ENCODE measurements at places on chromosomes 3 and 15. TPM values are rescaled to one million over a fixed set of nuclear protein-coding genes. Genes with fewer than 3 reads are reported as not detected.
A peak's percentile ranks its signal among the peaks of the same experiment; 100 is the strongest.

DNA sequence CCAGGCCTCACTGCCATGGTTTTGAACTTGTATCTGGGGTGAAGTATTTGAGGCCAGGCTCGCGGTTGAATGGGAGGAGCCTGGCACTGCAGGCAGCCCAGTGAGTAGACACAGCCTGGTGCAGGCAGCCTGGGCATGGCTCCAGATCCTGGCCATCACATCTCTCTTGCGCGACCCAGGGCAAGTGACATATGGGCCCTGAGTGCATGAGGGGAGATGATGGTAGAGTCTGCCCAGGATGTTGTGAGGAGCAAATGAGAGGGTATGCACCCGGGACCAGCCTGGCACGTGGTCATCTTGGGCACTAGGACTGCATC, 103.5 kb downstream of the TBC1D2B start:
- peak; percentile 69 for DNase-seq
- no peak overlapping the region for H3K27ac ChIP-seq
- peaks cover 6% of the 10 kb centered on the region for H3K4me1 ChIP-seq
- no peak overlapping the region for H3K4me3 ChIP-seq
- no peaks in the 10 kb centered on the region for H3K27me3 ChIP-seq

DNA sequence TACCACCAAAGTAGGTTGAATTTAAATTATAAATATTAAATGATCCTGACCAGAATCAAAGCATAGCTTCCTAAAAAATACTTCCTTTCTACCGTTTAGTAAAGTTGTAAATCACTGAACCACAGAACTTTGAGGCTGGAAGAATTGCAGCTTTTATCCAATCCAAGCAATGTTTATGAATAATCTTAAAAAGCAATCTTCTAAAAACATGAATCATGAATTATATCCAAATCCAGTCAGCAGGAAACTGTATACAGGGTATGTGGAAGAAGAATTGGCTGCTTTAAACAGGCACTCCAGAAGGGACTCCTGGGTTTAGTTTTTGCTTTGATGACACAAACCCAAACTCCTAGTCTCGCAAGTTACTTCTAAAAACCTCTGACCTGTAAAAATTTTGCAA, 30.2 kb downstream of the HEG1 start:
- H3K27ac ChIP-seq, result peak overlapping the region; percentile 39
- no peaks in the 10 kb centered on the region for H3K27me3 ChIP-seq
- H3K4me1 ChIP-seq, result peaks cover 9% of the 10 kb centered on the region

DNA sequence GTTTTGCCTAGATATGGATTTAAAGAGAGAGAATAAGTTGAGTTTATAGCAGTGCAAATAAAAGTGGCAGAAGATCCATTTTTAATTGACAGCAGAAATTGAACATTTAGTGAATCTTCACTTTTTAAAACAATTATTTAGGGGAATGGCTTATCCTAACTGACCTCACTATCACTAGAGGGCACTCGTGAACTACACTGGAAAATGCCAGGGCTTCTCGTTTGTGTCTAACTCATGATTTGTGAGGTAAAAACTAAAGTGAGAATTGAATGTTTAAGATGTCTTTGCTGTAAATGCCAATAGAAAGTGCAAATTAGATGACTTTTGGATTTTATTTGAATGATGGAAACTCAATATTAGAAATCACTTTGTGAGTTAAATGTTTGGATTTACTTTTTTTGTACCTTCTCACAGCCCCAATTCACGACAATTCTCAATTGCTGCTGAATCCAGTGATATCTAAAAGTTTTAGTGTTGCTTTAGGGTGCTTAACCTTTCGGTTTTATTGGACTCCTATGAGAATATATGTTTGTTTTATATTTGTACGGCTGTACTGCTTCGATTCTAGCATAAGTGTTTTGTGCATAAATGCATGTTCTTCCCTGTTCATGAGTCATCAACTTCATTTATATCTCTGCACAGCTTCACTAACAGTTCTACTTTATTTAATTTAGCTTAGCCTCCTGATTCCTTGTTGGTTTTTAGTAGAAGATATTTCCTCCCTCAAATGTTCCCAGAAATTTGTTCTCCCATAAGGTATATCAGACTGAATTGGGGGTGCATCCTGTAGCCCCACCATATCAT, 462.1 kb downstream of the MFSD1 start:
- H3K27ac ChIP-seq, result no peak overlapping the region
- no peak overlapping the region for H3K4me3 ChIP-seq
- no peaks in the 10 kb centered on the region for H3K4me1 ChIP-seq
- H3K36me3 ChIP-seq, result no peaks in the 10 kb centered on the region

- H3K4me1 ChIP-seq, result no peaks in the 10 kb centered on the region
- no peaks in the 10 kb centered on the region for H3K36me3 ChIP-seq
- H3K4me3 ChIP-seq, result no peak overlapping the region
- H3K27me3 ChIP-seq, result no peaks in the 10 kb centered on the region
These were observed 73.5 kb upstream of the ALDH1A3 start for GRCh38 chr15:100806157-100806556.

- H3K27ac ChIP-seq, result no peak overlapping the region
- H3K4me1 ChIP-seq, result no peaks in the 10 kb centered on the region
- no peaks in the 10 kb centered on the region for H3K36me3 ChIP-seq
These were observed 46.1 kb upstream of the MRPS22 start for GRCh38 chr3:139297588-139298311.

- no peaks in the 10 kb centered on the region for H3K27me3 ChIP-seq
- H3K27ac ChIP-seq, result no peak overlapping the region
- no peak for DNase-seq
- no peaks in the 10 kb centered on the region for H3K36me3 ChIP-seq
These were observed 423.3 kb upstream of the THRB start for GRCh38 chr3:24917908-24918307.

- no peak overlapping the region for H3K4me3 ChIP-seq
- no peak overlapping the region for H3K27ac ChIP-seq
- no peaks in the 10 kb centered on the region for H3K4me1 ChIP-seq
- no peak for DNase-seq
These were observed 28.5 kb upstream of the LCTL start for GRCh38 chr15:66594344-66594743.

GRCh38 chr3:12477256-12477655, 7.0 kb upstream of the TSEN2 start:
- no peak overlapping the region for H3K27ac ChIP-seq
- no peaks in the 10 kb centered on the region for H3K27me3 ChIP-seq
- H3K4me3 ChIP-seq, result no peak overlapping the region
- peaks cover 16% of the 10 kb centered on the region for H3K4me1 ChIP-seq
- H3K36me3 ChIP-seq, result no peaks in the 10 kb centered on the region

DNA sequence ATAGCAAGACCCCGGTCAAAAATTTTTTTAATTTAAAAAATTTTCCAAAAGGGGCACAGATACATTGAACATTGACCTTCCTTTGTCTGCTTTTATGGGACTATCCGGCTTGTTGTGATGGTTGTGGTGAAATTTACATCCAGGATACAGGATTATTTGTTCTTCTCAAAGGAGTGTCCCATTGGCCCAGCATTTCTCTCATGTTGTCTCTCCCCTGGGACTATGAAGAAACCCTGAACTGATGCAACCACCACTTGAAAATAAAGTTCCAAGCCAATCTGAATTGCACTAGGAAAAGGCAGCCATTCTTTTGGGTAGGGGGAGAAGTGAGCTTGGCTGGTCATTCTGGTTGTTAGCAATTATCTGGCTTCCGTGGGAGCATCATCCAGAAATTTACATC, 58.4 kb downstream of the PPARG start:
- no peak overlapping the region for H3K4me3 ChIP-seq
- H3K27me3 ChIP-seq, result no peaks in the 10 kb centered on the region
- H3K4me1 ChIP-seq, result peaks cover 13% of the 10 kb centered on the region
- no peak for DNase-seq
- no peak overlapping the region for H3K27ac ChIP-seq

- H3K27ac ChIP-seq, result no peak overlapping the region
- peaks cover 39% of the 10 kb centered on the region for H3K36me3 ChIP-seq
- no peaks in the 10 kb centered on the region for H3K4me1 ChIP-seq
- no peak overlapping the region for H3K4me3 ChIP-seq
These were observed 16.1 kb downstream of the MAP6D1 start for GRCh38 chr3:183809270-183809669.

DNA sequence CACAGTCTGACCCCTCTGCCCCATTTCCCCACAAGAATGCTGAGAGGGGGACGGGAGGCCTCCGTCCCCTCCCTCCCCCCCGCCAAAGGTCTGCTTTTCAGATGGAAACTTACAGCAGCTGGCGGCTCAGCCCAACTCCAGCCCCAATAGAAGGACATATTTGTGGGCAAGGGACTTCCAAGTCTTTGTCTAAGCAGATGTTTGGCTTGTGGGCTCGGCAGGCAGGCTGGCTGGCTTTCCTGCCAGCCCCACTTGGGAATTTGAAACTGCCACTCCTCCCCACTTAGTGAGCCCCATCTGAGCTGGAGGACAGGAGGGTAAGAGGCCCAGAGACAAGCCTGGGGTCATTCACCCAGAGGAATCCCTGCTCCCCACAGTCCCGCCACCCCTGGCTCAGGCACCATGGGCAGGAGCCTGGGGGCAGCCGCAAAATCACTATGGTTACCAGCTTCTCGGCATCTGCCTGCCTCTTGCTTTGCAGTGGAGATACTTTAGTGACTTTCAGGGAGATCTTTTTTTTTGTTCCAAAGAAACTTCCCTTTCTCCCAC, 53.6 kb downstream of the LMCD1 start:
- no peak overlapping the region for H3K4me3 ChIP-seq
- H3K4me1 ChIP-seq, result peaks cover 18% of the 10 kb centered on the region
- peak; percentile 61 for DNase-seq
- peak overlapping the region; percentile 57 for H3K27ac ChIP-seq
- H3K27me3 ChIP-seq, result no peaks in the 10 kb centered on the region
- peaks cover 35% of the 10 kb centered on the region for H3K36me3 ChIP-seq

DNA sequence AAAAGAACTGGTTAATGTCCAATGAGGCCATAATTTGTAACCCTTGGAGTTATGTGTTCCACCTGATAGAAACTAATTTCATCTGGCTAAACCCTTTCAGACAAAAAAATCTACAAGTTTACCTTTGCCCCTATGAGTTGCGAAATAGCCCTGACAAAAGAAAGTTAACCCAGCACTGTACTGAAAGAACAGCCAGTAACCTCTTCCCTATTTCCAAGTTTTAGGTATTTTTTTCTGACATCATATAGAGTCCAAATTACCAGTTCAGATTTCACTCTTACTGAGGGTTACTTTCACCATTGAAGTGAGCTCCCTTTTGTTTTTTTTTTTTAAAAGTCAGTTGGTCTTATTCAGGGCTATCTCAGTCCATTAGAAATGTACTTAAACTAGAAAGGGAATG, 42.8 kb upstream of the PTPRG start:
- H3K27ac ChIP-seq, result no peak overlapping the region
- no peaks in the 10 kb centered on the region for H3K36me3 ChIP-seq
- DNase-seq, result no peak
- no peak overlapping the region for H3K4me3 ChIP-seq

GRCh38 chr15:41853831-41854230, 15.2 kb downstream of the PLA2G4B start:
- no peak overlapping the region for H3K4me3 ChIP-seq
- H3K4me1 ChIP-seq, result peaks cover 22% of the 10 kb centered on the region
- H3K36me3 ChIP-seq, result no peaks in the 10 kb centered on the region
- no peak for DNase-seq
- H3K27me3 ChIP-seq, result no peaks in the 10 kb centered on the region
- no peak overlapping the region for H3K27ac ChIP-seq

GRCh38 chr3:99843590-99844258, 26.1 kb downstream of the CMSS1 start:
- peaks cover under 1% of the 10 kb centered on the region for H3K36me3 ChIP-seq
- H3K27me3 ChIP-seq, result no peaks in the 10 kb centered on the region
- peak overlapping the region; percentile 11 for H3K4me3 ChIP-seq
- H3K27ac ChIP-seq, result peak overlapping the region; percentile 85

GRCh38 chr3:16794257-16794656, 90.5 kb upstream of the PLCL2 start:
- H3K36me3 ChIP-seq, result no peaks in the 10 kb centered on the region
- H3K27ac ChIP-seq, result no peak overlapping the region
- no peak overlapping the region for H3K4me3 ChIP-seq
- no peaks in the 10 kb centered on the region for H3K27me3 ChIP-seq
- DNase-seq, result no peak

DNA sequence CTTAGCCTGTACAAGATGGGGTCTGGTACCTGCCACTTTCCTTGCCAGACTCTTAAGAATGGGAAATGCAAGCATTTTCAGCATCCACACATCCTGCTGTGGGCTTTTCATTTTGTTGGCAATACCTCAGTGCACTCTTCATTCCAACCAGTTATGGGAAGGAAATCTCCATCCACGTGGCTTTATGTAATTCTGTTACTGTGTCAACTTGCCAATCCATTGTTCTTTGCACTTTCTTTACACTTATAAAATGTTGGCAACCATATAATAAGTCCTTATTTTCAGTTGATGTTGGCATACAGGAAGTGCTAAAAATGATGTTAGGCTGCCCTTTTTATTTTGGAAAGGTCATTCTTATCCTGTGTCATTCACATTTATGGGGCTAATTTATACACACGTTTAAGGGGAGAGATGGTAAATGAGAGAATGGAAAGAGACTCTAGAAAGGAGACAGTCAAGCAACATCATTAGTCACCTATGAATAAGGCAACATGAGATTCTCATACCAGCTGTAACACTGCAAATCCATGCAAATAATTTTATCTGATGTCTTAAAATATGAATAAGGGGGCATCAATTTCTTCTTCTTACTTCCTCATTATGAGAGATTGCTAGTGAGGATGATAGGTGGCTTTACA, 238.7 kb downstream of the CHST2 start:
- no peaks in the 10 kb centered on the region for H3K36me3 ChIP-seq
- H3K4me1 ChIP-seq, result no peaks in the 10 kb centered on the region
- DNase-seq, result no peak
- H3K4me3 ChIP-seq, result no peak overlapping the region
- H3K27me3 ChIP-seq, result no peaks in the 10 kb centered on the region
- H3K27ac ChIP-seq, result no peak overlapping the region

DNA sequence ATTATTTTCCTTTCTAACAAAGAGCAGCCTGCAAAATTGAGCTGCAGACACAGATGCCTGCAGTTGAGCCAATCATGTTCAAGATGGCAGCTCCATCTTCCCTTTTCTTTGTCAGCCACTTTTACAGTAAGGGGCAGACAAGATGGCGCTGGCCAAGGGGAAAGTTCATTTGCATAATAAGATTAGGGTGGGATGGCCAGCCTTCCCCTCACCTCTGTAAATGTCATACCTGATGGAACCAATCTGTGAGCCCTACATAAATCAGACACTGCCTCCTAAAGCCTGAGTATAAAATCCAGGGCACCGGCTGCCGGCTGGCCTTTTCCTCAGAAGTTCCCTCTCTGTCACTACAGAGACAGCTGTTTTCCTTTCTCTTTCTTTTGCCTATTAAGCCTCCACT, 15.8 kb downstream of the PATL2 start:
- no peaks in the 10 kb centered on the region for H3K4me1 ChIP-seq
- H3K4me3 ChIP-seq, result no peak overlapping the region
- H3K27me3 ChIP-seq, result no peaks in the 10 kb centered on the region
- H3K36me3 ChIP-seq, result no peaks in the 10 kb centered on the region
- no peak for DNase-seq
- no peak overlapping the region for H3K27ac ChIP-seq

GRCh38 chr3:48926425-48927392, 8.1 kb downstream of the ARIH2 start:
- peaks cover 70% of the 10 kb centered on the region for H3K4me1 ChIP-seq
- H3K4me3 ChIP-seq, result no peak overlapping the region
- no peak overlapping the region for H3K27ac ChIP-seq

GRCh38 chr3:42600958-42601675, 631 bp downstream of the NKTR start:
- H3K27me3 ChIP-seq, result no peaks in the 10 kb centered on the region
- peak overlapping the region; percentile 76 for H3K4me3 ChIP-seq
- peak overlapping the region; percentile 94 for H3K27ac ChIP-seq
- peaks cover 6% of the 10 kb centered on the region for H3K36me3 ChIP-seq

The DZIP3 gene
- 28.6 TPM for total RNA-seq

The POLQ gene
- total RNA-seq, result 1.3 TPM

The ZNF662 gene
- total RNA-seq, result 23.9 TPM

The GPR62 gene
- total RNA-seq, result not detected

The MLF1 gene
- total RNA-seq, result 1.7 TPM

The LEKR1 gene
- not detected for total RNA-seq

The CHRNA3 gene
- 0.45 TPM for total RNA-seq

The ISL2 gene
- 1.3 TPM for total RNA-seq

The RTP1 gene
- total RNA-seq, result not detected

The PARP15 gene
- not detected for total RNA-seq

All from stomach (tissue), 19 donors.